CD4-positive, alpha-beta T cell treated with Interleukin-4 for 4 hours (primary cell): ENCODE measurements at places on chromosomes 5 and 9.
A peak's percentile ranks its signal among the peaks of the same experiment; 100 is the strongest.

GRCh38 chr5:124193371-124193789 is 553.1 kb downstream of the ZNF608 start:
- DNase-seq: no peak

DNA sequence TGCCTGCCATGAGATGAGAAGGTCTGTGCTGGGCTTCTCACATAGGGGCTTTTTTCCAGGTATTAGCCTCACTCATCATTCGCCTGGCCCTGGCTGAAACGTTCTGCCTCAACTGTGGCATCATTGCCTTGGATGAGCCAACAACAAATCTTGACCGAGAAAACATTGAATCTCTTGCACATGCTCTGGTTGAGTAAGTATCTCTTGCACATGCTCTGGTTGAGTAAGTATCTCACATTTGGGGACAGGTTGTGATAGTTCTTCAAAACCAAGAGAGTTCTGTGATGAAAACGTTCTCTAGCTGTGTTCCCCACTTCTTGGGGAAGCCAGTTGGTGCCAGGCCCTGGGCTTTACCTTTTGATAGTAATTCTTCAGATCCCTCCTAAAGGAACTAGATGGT is 17.4 kb upstream of the IL13 start:
- no peak for DNase-seq

DNA sequence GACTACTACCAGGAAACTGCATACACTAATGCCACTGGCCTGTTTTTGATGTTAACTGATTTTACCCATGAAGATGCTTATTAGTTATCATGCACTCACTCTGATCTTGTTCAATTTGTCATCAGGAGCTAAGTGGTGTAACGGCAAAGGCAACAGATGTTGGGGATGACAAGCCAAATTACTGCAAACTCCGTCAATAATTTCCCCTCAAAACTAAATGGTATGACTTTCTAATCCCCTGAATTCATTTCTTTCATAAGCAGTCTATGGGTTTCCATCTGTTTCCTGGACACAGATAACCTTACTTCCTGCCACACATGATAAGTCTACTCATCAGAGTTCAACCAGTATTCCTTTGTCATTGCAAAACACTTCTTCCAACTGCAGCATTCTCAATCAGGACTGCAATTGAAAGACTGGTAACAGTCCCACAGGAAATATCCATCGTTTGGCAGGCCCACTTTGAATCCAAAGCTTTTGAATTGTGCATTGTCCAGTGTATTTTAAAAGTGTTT is 96.2 kb upstream of the SMC2 start:
- no peak for DNase-seq

DNA sequence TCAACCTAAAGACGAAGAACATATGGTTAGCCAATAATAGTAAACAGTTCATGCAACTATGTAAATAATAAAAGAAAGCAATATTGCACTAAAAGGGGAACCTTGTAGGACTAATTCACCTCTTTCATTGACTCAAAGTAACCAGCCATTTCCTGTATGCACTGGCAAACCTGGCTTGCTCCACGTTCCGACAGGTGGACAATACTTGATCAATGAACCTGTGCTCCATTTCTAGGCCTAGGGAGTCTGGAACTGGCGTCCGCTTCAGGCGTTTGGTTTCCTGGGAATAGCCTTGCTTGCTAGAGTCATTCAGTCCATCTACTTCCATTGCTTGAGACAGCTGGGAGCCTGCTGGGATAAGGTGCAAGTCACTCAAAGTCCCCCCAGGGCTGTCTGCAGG is 41.6 kb downstream of the PTAR1 start:
- DNase-seq: no peak

DNA sequence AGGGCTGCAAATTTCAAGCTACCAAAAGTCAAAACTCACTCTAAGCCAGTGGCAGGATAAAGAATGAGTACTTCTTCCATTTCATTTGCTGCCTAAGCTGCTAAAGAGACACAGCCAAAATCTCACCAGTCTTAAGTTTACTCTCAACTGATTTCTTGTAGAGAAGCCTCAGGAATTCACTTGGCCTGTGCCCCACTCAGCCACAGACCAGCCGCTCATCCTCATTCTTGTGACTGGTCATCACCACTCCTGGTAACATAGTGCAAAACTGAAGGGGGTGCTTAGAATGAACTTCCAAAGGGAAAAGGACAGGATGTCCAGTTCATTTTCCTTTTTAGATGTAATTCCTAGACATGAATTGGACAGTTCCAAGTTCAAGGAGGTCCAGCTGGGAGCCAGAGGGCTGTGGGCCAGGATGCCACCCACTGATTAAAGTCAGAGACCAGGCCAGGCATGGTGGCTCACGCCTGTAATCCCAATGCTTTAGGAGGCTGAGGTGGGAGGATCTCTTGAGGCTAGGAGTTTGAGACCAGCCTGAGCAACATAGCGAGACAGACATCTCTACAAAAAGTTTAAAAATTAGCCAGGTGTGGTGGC is 72.7 kb upstream of the RANBP3L start:
- DNase-seq: no peak

- DNase-seq: no peak
Measured at GRCh38 chr9:135156525-135157510, 69.3 kb downstream of the OLFM1 start.

- DNase-seq: no peak
Measured at GRCh38 chr5:99133921-99134320, 205.1 kb upstream of the CHD1 start.

GRCh38 chr9:84296146-84296843 is 44.3 kb downstream of the SLC28A3 start:
- DNase-seq: peak; percentile 72

DNA sequence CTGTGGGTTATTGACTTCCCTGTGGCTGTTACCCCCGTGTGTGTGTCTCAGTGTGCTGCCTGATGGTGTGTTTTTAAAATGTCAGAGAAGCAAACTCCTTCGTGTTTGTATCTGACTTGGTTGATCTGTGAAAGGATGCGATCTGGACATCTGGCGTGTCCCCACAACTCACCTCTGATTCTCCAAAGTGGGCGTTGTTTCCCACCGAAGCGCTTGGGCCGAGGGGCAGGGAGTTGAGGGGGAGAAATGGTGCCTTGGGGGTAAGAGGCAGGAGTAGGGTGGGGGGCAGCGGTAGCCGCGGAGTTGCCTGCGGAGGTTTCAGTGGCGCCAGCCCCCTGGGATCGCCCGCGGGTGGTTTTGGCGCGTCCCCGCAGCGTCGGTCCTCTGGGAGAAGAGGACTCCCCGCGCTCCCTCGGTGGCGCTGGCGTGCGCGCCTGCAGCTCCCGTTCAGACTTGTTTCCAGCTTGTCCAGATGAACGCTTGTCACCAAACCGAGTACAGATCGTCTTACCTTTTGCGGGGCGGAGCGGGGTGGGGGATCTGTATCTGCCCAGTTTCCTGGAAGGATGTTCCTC is 1.1 kb downstream of the MAST4 start:
- no peak for DNase-seq

DNA sequence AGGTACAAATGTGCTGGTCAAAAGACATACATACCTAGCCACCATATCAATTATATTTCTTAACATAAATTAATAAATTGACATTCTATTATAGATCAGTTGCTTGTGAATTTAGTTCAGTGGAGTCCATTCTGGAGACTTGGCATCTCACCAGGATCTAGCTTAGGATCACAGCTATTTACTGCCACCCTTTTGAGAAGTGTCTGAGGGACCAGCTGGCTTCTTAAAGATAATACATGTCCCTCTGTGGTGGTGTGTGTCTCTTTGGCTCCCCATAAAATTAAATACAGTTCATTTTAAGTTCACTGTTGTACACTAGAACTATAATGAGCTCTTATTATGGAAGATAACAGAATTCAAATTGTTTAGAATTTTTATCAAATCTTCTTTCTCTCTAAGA is 290.7 kb downstream of the PRELID2 start:
- no peak for DNase-seq

DNA sequence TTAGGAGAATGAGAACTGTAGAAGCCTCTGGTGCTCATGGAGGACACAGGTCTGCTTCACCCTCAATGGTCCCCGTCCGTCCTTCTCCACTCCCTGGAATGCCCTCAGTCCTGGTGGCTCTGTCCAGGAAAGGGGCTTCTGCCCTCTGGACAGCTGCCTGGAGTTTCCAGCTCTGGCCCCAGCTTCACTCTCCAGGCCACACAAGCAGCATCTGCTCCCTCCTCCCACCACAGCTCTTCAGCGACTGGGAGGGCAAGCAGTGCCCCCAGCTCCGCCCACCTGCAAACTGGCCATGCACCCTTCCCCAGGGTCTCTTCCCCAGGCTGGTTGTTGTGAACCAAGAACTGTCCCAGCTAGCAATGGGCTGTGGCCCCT is 4.7 kb downstream of the SARDH start:
- no peak for DNase-seq

DNA sequence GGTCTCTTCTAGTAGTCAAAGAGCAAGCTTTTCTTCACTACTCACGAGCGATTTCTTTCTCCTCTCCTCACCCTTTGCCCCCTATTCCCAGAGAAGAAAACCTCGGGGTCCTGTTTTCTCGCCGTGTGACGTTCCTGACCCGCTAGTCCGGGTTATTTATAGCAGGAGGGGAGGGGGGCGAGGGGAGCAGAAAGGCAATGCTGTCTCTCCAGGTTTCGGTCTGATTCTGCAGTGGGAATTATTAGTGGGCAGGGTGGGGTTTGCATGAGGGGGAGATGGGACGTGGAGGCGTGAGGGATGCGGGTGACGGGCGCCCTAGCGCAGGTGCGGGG is 847 bp upstream of the GABRB2 start:
- DNase-seq: no peak

DNA sequence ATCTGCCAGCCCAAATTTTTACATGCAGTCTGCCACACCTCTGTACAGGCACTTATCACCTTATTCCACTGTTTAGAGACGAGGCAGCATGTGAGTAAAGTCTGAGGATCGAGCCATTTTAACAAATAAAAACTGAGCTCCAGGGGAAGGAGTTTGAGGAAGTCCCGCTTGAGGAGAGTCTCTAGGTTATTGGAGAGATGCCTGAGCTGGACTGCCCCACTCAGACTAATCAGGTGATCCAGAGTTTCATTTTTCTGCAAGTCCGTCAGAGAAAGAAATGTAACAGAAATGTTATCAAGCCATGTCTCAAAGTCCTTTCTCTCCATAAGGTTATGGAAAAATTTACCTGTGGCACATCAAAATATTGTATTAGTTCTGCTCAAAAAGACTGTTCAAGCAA is 5.3 kb downstream of the FBXW2 start:
- DNase-seq: no peak

DNA sequence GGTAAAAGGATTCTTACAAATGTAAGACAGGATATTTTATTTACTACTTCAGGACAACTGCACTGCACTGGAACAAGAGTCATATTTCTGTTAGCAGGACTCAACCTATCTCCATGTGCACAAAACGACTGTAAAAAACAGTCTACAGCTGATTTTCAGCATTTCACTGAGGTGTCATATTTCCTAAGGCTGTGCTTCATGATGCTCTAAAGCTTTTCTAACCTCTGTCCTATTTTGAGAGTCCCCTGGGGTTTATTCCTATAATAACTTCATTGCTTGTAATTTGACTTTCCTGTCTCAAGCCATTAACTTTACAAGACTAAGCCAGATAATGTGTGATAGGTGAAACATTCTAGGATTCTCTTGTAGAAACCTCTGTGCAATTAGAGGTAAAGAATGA is 472.3 kb downstream of the HINT1 start:
- no peak for DNase-seq

- DNase-seq: no peak
Measured at GRCh38 chr9:14455243-14455642, 141.3 kb upstream of the NFIB start.

DNA sequence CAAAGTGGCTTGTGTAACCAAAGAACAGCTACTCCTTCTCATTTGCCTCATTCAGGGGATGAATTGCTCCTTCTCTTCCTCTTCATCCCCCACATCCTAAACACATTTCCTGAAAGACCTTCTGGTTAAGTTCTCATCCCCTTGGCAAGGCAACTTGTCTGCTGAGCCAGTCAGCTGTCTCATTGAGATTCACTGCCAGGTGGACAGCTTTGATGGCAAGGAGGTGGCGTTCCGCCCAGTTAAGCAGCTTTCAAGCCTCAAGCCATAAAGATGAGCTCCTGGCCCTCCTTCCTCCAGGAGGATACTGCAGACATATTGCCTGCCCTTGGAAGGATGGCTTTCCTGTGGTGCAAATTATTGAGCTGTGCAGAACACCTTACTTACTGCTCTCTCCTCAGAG is 448.6 kb upstream of the MPDZ start:
- no peak for DNase-seq

GRCh38 chr9:105881021-105881420 is 186.7 kb downstream of the TMEM38B start:
- DNase-seq: no peak

- DNase-seq: no peak
Measured at GRCh38 chr9:28031521-28032267, 458.4 kb upstream of the C9orf72 start.

GRCh38 chr5:149757956-149758355 is 27.8 kb downstream of the PPARGC1B start:
- DNase-seq: no peak

GRCh38 chr5:73719632-73720031 is 93.6 kb downstream of the ARHGEF28 start:
- no peak for DNase-seq
